Lower leg skin (tissue), 4 donors: ENCODE measurements at places on chromosomes 16 and 17.

DNA sequence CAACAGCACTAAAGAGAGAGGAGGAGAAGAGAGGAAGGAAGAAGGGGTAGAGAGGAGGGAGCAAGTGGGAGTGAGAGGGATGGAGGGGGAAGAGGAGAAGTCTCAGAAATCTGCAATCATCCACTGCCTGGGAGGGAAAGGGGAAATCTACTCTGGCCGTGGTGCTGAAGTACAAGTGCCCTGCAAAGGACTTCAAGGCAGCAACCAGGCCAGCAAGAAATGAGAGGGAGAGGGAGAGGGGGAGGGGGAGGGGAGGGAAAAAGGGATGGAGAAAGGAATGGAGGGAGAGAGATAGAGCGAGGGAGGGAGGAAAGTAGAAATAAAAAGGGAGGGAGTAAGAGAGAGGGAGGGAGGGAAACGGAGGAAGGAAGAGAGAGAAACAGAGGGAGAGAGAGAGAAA, 130.8 kb upstream of the EEF2KMT start:
- no peak for DNase-seq

DNA sequence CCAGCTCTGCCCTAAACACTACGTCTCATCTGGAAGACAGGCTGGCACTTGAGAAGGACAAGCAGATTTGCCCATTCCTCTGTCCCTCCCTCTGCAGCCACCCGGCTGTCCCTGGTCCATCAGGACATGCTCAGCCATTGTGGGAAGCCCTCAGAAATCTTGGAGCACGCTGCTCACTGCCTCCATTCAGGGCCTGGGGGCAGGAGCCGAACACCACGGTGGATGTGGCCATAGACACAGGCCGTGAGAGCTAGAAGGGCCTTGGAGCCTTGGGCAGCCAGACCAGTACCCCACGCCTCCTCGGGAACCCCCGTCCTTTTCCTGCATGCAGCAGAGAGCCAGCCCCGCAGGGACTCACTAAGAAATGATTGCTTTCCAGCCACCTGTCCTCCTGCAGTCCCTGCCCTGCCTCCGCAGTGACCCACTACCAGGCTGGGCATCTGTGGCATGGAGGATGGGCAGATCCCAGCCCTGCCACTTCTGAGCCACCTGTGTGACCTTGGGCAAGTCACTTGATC, 3.4 kb downstream of the DOC2A start:
- DNase-seq: no peak

DNA sequence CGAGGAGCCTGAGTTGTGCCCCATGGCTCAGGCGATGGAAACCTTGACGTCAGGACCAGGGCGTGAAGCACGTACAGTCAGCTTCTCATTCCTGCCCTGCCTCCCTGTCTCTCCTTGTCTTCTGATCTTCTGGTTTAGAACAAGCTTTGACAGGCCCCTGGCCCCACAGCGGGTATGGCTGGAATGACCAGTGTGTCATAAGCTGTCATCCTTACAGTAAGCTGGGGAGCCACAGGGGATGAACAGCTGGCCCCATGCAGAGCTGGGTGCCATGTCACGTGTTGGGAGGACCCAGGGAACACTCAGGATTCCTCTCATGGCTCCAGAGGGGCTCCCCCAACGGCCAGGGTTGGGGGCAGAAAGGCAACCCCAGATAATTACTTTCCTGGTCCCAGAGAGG, 157.6 kb upstream of the PLCG2 start:
- DNase-seq: no peak

DNA sequence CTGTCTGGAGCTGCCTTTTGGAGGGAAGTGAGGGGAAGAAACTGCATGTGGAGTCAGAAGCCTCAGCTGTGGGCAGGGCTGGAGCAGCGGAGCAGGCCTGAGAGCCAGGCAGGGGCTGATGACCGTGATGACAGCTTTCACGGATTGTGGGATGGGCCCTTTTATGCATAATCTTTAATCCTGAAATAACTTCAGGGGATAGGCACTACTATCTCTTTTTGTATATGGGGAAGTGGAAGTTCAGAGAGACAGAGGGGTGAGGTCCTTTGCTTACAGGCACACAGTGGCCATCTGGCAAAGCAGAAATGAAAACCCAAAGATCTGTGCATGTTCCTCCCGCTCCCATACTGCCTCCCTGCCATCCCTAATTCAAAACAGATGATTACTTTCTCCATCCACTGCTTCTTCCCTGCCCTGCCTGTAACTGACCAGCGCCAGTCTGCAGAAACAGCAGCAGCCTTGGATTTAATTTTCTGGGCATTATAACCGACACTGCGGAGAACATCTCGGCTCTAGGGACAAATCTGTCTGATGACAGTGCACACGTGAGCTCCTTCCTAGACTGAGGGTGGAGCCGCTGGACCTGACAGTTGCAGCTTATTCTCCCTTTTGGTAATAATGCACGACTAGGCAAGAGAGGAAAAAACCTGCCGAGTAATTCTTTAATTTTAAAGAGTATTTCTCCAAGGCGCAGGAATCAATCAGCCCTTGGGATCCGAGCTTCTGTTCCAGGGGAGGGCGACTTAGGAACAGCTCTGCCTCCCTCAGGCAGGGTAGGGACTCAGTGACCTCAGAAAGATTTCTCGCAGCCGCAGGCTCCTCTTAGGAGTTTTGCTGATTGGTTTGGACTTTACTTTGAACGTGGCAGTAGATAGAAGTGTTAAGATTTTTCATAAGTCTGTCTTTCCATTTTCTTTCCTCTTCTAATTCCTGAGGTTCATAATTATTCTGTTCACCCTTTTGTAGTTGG, 95.4 kb downstream of the UTP18 start:
- no peak for DNase-seq

- DNase-seq: no peak
These were observed 101.4 kb downstream of the PITPNC1 start for GRCh38 chr17:67478401-67479041.

- DNase-seq: no peak
These were observed 40.7 kb downstream of the DNAJA2 start for GRCh38 chr16:46932802-46933201.

GRCh38 chr17:12104831-12105230, 84.2 kb downstream of the MAP2K4 start:
- DNase-seq: no peak

GRCh38 chr17:74404789-74405188, 27.1 kb upstream of the GPRC5C start:
- DNase-seq: no peak

DNA sequence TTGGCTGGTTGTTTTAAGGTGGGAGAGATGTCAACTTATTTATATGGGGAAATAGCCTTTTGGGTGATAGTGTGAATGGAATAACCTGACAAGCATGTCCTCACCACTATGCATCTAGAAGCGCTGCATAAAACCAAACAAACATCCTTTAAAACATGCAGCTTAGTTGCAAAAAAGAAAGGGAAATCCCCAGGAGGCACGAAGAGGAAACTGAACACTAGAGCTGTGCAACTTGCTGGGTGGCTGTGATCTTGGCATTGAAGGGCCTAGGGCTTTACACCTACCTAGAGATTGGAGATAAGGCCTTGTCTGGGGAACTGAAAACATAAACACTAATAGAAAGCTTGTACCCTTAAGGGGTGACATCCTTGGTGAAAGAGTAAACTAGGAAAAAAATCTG, 7.3 kb downstream of the C16orf54 start:
- DNase-seq: no peak

DNA sequence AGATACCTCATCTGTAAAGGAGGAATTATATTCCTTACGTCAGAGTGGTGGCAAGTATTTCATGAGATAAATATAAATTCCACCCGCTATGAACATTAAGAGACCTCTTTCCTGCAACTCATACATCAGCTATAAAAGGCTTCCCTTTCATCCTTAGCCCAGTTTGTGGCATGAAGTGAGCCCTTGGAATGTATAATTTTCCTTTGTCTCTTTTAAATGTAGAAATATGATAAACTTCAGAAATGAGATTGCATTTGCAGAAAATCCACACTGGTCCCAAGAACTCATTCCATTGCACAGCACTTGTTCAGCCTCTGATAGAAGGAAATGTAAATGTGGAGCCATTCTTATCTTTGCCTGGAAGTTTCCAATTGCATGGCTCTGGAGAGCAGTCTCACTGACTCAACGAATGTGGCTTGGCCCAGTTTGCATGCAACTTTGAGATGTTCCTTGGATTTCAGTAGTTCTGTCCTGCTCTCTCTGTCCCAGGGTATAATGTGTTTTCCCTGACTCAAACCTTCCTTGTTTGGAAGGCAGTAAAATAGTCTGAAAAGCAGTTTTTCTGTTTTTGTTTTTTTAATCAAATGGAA, 746.4 kb downstream of the CDH11 start:
- DNase-seq: no peak

DNA sequence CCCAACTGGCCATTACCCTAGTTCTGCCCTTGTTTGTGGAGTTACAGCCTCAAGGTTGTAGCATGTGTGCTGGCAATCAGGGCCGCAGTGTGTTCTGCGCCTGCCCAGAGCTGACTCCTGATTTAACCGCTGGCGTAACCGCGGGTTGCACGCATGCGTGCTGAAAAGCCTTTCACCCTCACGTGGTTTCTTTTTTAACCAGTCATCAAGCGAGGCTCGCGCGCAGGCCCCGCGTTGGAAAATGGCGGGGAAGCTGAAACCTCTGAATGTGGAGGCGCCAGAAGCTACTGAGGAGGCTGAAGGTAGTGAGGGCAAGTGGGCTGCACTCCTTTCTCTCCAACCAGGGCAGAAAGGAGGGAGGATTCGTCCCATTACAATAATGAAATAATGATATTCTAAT, at the start of gene SYCE1L:
TSS of gene SYCE1L (plus strand) at position 198 of the 400 bp plus-strand sequence. CDS start at position 242, 44 bp downstream.
- DNase-seq: no peak

GRCh38 chr17:37133136-37133535, 184.4 kb downstream of the AATF start:
- no peak for DNase-seq

DNA sequence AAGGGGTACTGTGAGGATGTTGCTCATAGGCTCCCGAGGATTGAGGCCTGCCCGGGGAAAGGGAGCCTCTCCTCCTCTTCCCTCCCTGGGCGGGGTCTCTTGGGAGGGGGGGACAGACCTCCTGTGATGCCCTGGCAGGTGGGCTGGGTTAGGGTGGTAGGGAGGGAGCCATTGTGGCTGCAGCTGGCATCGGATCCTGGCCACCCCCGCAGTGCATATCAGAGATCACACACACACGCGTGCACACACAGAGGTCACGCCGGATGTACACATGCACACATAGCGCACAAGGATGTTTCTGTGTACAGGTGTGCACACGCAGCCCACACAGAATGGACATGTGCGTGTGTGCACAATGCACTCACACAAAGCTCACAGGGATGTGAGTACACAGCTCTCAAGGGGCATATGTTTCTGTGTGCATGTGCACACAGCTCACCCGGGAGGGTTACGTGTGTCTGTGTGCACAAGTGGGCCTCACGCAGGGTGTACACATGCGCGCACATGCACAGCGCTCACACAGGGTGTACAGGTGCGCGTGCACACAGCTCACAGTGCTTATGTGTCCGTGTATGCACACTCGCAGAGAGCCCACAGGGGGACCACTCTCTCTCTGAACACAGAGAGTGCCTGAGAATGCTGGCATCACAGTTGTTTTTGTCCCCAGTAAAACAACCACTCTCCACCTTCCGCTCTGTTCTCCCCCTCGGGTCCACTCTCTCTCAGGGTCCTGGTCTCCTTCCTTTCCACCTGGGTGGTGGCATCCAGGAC, 2.4 kb downstream of the GJD3 start:
- no peak for DNase-seq

DNA sequence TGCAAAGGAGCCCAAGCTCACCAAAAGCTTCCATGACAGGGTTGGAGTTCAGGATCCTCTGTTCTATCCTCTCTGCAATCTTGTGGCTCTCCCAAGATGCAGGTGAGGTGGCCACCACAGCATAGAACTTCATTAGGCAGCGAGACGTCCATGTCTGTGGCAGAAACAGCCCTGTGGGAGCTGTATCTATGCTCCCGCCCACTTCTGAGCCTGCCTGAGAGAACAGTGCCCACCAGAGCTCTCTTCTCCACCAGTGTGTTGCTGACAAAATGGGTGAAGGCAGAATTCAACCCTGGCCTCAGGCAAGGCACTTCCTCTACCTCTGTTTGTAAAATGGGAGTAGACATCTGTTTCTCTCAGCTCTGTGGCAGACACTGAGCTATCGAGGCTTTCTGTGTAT, 18.8 kb downstream of the MYO19 start:
- peak; percentile 69 for DNase-seq

DNA sequence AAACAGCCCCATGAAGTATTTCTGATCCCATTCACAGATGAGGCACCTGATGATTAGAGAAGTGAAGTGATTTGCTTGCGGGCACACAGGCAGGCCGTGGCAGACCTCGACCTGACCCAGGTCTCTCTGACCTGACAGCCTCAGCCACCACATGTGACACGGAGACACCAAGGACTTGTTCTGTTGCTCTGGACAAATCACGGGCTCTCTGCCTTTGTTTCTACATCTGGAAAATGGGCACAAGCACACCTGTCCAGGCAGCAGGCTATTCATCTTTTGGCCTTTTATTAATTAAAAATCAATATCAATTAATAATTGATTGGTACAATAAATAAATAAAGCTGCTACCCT, 3.4 kb downstream of the MAP3K14 start:
- DNase-seq: no peak

DNA sequence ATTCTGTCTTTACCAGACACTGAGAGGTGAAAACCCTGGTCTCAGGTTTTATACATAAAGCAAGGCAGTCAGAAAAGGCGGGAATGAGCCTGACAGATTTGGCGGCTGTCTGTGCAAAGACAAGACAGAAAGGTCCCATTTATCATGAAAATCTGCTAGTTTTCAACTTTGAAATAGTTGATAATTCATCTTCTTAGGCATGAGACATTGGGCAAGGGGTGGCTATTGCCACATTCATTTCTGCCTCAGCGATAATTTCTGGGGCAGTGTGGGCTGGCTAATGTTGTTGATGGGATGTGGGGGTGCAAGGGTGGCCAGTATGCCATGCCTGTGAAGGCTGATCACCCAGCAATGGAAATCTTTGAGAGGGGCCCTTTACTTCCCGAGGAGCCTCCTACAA, 173.8 kb upstream of the RPH3AL start:
- DNase-seq: no peak

DNA sequence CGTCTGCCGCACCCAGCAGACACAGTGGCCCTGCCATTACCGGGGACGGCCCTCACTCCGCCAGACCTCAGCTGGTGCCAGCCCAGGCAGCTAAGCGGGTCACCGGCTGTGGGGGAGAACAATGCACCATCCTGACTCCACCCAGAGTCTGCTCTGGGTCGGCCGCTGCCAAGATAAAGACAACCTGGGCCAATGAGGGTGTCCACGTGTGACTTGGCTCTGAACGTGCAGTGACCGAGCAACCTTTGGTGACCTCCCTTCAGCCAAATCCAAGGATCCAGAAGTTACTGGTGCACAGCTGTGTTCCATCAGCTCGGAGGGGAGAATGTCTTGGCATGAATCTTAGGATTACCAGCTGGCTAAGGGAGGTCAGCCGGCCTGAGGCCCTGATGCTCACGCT, 155.9 kb downstream of the NTN1 start:
- DNase-seq: no peak

DNA sequence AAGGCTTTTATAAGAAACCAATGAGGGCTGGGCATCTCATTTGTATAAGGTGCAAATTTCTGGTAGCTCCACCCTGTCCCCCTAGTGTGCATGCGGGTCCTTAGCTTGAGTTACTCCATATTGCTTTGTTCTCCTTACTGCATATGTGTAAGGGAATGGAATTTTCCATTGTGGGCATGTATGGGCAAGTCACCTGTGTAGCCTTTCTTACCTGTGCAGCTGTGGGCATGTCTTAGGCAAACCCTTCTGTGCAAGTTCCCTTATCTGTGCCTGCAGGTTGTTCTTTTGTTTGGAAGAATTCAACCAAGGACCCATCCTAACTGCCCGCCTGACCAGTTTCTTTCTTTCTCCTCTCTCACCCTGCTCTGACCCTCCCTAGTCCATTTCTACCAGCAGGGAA, 122.8 kb upstream of the HS3ST4 start:
- DNase-seq: no peak
